NCI-H1105 (cell line): ENCODE measurements at places on chromosomes 1 and 21.

GRCh38 chr1:84078108-84078841 is 65.8 kb upstream of the PRKACB start:
- no peak for DNase-seq

DNA sequence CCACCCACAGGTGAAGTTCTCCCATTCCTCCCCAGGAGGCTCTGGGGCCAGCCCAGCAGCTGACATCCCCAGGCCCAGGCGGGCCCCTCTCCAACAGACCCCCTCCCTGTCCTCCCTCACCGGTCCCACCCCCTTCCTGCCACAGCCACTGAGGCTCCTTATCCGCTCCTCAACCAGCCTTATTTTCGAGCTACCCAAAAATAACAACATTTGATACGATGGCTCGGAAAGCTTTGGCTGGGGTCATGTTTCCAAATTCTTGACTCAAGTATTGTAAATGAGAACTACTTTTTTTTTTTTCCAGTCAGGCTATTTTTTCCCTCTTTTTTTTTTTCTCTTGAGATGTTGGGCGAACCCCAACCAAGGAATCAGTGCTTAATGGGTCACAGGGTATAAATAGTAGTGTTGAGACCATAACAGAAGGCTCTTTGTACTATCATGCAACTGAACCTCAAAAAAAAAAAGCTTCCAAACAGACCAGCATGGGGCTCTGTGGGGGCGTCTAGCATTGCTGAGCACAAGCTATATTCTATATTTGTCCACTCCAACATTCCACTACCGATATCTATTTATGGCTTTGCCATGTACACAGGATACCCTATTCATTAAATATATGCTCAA is 27.2 kb downstream of the IRF2BP2 start:
- no peak for DNase-seq

GRCh38 chr1:23774174-23774880 is 3.9 kb upstream of the PITHD1 start:
- DNase-seq = no peak

GRCh38 chr1:234656944-234657654 is 47.1 kb upstream of the IRF2BP2 start:
- DNase-seq = no peak

GRCh38 chr1:42146626-42147320 is 6.4 kb upstream of the GUCA2B start:
- peak; percentile 80 for DNase-seq

GRCh38 chr1:176531036-176531435 is 68.1 kb downstream of the PAPPA2 start:
- DNase-seq = no peak

GRCh38 chr1:232059726-232060374 is 433.3 kb downstream of the DISC1 start:
- no peak for DNase-seq

DNA sequence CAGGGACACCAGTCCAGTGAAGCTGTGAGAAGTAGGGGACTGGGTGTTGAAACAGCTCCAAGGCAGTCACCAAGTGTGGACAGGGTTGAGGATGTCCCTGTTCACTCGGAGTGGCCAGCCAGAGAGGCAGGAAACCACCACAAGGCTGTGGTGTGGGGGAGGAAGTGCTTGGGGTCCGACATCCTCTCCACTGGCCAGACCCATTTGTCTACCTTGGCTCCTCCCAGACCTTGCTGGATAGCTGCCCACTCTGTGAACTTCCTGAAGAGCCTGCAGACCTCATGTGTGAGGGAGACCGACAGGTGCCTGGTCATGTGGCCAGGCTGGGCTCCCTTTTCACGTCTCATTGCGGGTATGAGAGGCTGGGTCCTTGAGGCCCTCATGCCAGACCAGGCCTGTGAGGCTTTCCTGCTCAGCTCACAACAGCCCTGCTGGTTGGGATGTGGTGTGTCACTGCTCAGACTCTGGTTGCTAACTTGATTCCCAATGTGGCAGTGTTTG is 21.8 kb downstream of the CYP4B1 start:
- no peak for DNase-seq

GRCh38 chr1:68185743-68186142 is 46.6 kb downstream of the WLS start:
- no peak for DNase-seq
